ENCODE measurements at places on chromosomes 3 and 15. TPM values are rescaled to one million over a fixed set of nuclear protein-coding genes. Genes with fewer than 3 reads are reported as not detected.

GRCh38 chr3:114538211-114538610 lies 244.4 kb downstream of the TIGIT start:
- H3K4me3 ChIP-seq, result no peak overlapping the region
- no peak for DNase-seq
- H3K36me3 ChIP-seq, result peaks cover 10% of the 10 kb centered on the region

GRCh38 chr3:128269796-128270195 lies 116.5 kb downstream of the EEFSEC start:
- H3K36me3 ChIP-seq, result no peaks in the 10 kb centered on the region
- no peak for DNase-seq
- no peak overlapping the region for H3K4me3 ChIP-seq
- H3K27me3 ChIP-seq, result no peaks in the 10 kb centered on the region
- H3K27ac ChIP-seq, result no peak overlapping the region
- no peaks in the 10 kb centered on the region for H3K4me1 ChIP-seq

DNA sequence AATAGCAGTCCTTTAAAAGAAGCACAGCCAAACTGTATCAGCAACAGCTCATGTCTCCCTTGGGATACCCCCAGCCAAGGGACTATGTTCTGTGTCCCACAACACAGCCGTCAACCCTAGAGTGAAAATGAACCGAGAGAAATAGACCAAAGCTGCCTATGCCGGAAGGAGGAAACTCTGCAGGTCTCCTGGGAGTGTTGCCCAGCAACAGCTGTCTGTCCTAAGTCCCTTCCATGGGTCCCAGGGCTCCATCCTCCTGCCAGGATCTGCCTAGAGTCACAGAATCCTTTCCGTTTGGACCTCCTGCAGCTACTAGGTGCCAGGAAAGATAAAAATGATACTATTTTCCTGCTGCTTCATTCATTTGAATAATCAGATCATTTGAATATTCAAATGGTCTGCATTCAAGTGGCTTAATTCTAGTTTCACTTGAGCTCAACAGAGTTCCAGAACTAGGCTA lies 53.1 kb downstream of the TRANK1 start:
- H3K4me3 ChIP-seq, result no peak overlapping the region
- no peak for DNase-seq
- peaks cover 2% of the 10 kb centered on the region for H3K36me3 ChIP-seq
- no peaks in the 10 kb centered on the region for H3K27me3 ChIP-seq

GRCh38 chr3:40152482-40153133 lies 156.9 kb upstream of the EIF1B start:
- no peak overlapping the region for H3K27ac ChIP-seq
- no peaks in the 10 kb centered on the region for H3K27me3 ChIP-seq
- H3K36me3 ChIP-seq, result no peaks in the 10 kb centered on the region
- H3K4me3 ChIP-seq, result no peak overlapping the region

- no peak for DNase-seq
- H3K27ac ChIP-seq, result no peak overlapping the region
- no peaks in the 10 kb centered on the region for H3K36me3 ChIP-seq
Observed at GRCh38 chr3:114799816-114800215, 347.3 kb downstream of the ZBTB20 start.

- H3K36me3 ChIP-seq, result peaks cover 2% of the 10 kb centered on the region
- no peak overlapping the region for H3K4me3 ChIP-seq
- DNase-seq, result no peak
Observed at GRCh38 chr3:48597408-48597800, 2.3 kb upstream of the COL7A1 start.

- no peaks in the 10 kb centered on the region for H3K36me3 ChIP-seq
- no peak overlapping the region for H3K4me3 ChIP-seq
- no peaks in the 10 kb centered on the region for H3K27me3 ChIP-seq
- DNase-seq, result no peak
- no peak overlapping the region for H3K27ac ChIP-seq
Observed at GRCh38 chr3:57820479-57820878, 64.4 kb downstream of the SLMAP start.

- H3K36me3 ChIP-seq, result peaks cover 5% of the 10 kb centered on the region
- no peaks in the 10 kb centered on the region for H3K27me3 ChIP-seq
- no peak overlapping the region for H3K27ac ChIP-seq
- no peak for DNase-seq
Observed at GRCh38 chr3:17602126-17602525, 140.3 kb downstream of the TBC1D5 start.

DNA sequence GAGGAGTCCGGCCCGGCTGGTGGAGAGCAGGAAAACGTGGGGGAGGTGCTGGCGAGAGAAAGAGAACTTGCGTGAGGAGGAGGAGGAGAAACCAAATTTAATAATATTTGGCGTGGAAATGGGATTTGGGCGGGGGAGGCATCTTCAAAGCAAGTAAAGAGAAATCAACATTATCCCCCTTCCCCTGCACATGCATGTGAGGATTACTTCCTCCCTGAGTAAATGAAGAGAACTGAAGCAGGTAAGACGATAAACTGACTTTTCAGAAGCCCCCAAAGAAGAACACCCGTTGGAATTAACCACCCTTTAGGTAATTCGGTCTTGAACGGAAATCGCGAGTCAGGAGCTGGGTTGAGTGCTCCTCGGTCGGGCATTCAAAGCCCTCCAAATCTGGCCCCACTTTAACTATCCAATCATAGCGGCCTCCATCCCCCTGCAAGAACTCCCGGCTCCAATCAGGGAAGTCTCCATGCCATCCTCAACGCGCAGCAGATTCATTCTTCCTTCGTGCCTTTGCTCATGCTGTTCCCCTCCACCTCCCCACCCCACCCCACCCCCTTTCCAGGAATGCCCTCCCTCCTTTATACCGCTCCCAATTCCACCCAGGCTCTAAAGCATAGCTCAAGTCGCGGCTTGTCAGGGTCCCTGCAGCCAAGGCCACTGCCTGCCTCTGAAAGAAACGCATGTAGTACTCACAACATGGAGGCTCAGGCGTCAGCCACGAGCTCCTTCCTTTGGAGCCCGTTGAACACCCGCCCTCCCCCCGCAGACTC lies 545 bp upstream of the RFX7 start:
- peaks cover 47% of the 10 kb centered on the region for H3K4me1 ChIP-seq
- H3K36me3 ChIP-seq, result peaks cover 8% of the 10 kb centered on the region
- DNase-seq, result peak; percentile 19
- peak overlapping the region; percentile 89 for H3K4me3 ChIP-seq

DNA sequence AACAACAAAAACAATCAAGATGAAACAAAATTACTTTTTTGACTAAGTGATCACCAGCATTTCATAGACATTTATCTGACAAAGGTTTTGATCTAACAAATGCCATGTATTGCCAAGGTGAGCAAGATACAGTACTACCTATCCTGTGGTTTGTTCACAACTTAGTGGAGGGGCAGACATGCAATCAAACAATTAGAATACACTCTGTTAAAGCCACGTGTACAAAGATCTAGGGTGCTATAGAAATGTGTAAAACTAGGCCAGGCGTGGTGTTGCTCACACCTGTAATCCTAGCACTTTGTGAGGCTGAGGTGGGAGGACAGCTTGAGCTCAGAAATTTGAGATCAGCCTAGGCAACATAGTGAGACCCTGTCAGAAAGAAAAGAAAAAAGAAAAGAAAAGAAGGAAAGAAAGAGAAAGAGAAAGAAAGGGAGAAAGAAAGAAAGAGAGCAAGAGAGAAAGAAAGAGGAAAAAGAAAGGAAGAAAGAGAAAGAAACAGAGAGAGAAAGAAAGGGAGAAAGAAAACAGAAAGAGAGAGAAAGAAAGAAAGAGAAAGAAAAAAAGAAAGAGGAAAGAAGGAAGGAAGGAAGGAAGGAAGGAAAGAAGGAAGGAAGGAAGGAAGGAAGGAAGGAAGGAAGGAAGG lies 1.4 kb upstream of the TRIM69 start:
- no peak for DNase-seq
- peaks cover 8% of the 10 kb centered on the region for H3K36me3 ChIP-seq
- peaks cover 73% of the 10 kb centered on the region for H3K4me1 ChIP-seq
- peak overlapping the region; percentile 94 for H3K4me3 ChIP-seq
- peak overlapping the region; percentile 100 for H3K27ac ChIP-seq

DNA sequence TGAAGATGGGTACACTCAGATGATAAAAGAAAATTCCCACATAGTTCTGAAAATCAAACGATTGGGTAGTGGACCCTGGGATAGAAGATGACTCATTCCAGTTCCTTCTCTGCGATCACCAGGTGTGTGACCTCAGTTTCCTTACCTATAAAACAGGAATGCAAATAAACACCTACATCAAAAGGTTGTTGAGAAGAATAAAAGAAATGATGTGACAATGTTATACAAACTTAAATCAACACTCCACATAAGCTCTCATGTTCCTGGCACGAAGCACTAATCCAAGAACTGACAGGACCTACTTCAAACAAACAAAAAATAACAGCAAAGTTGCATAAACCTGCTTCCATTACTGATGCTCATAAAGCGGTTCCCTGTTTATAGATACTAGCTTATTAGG lies 69.2 kb downstream of the RORA start:
- H3K27ac ChIP-seq, result no peak overlapping the region
- no peaks in the 10 kb centered on the region for H3K36me3 ChIP-seq
- peaks cover 31% of the 10 kb centered on the region for H3K27me3 ChIP-seq
- no peak overlapping the region for H3K4me3 ChIP-seq
- no peak for DNase-seq

DNA sequence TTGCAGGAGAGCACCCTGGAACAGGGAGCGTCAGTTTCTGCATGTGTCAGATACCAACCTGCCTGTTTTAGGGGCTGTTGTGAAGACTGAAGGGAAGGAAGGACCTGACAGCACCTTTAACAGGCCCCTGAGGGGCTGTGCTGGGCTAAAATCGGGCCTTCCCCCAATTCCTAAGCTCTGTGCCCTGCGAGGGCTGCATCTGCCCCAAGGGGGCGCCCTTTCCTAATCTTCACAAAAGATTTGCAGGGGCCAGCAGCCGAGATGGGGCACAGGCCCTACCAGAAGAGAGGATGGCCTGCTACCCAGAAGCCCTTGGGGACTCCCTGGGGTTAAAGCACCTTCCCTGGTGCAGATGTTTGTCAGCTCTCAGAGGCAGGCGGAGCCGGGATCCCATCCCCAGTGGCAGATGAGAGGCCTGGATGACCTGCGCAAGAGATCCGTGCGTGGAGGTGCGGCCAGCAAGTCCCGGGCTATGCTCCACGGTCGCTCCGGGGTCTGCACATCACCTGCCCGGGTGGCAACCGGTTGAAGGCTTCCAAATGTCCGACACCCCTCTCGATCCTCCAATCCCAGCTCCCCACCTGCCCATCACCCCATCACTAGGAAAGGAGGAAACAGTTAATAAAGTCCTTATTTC lies 53.6 kb downstream of the RHCG start:
- DNase-seq, result peak; percentile 71
- H3K27ac ChIP-seq, result no peak overlapping the region
- peaks cover 21% of the 10 kb centered on the region for H3K27me3 ChIP-seq
- H3K4me1 ChIP-seq, result no peaks in the 10 kb centered on the region
- H3K36me3 ChIP-seq, result no peaks in the 10 kb centered on the region
- H3K4me3 ChIP-seq, result no peak overlapping the region

DNA sequence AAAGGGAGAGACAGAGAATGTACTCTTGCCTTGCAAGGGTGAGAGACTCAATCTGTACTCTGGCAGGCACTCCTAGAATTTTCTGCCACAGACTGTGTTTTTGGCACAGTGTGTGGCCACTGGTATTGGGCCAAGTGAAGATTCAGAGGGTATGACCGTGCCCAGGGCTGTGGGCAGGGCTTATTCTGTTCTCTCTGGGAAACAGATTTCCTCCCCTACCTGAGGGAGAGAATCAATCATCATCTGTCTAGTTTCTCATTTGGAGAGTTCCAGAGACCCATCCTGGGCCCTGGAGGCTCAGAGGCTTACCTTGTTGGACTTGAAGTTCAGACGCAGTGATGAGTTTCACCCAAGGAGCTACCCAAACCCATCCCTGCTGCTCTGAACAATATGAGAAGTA lies 28.2 kb downstream of the CSTA start:
- H3K4me1 ChIP-seq, result peaks cover 5% of the 10 kb centered on the region
- H3K36me3 ChIP-seq, result peaks cover 1% of the 10 kb centered on the region
- no peaks in the 10 kb centered on the region for H3K27me3 ChIP-seq
- H3K27ac ChIP-seq, result no peak overlapping the region
- DNase-seq, result no peak

- no peaks in the 10 kb centered on the region for H3K27me3 ChIP-seq
- H3K27ac ChIP-seq, result no peak overlapping the region
- no peaks in the 10 kb centered on the region for H3K36me3 ChIP-seq
- DNase-seq, result no peak
- no peak overlapping the region for H3K4me3 ChIP-seq
Observed at GRCh38 chr3:125606291-125606690, 11.0 kb upstream of the OSBPL11 start.

GRCh38 chr3:15269091-15269989 lies 63.0 kb downstream of the SH3BP5 start:
- peak; percentile 92 for DNase-seq
- H3K27ac ChIP-seq, result peak overlapping the region; percentile 85
- H3K27me3 ChIP-seq, result peaks cover 18% of the 10 kb centered on the region
- peak overlapping the region; percentile 76 for H3K4me3 ChIP-seq

GRCh38 chr15:70025413-70026296 lies 72.1 kb downstream of the TLE3 start:
- no peak overlapping the region for H3K27ac ChIP-seq
- H3K4me3 ChIP-seq, result no peak overlapping the region
- H3K27me3 ChIP-seq, result no peaks in the 10 kb centered on the region
- DNase-seq, result no peak
- peaks cover 17% of the 10 kb centered on the region for H3K4me1 ChIP-seq

DNA sequence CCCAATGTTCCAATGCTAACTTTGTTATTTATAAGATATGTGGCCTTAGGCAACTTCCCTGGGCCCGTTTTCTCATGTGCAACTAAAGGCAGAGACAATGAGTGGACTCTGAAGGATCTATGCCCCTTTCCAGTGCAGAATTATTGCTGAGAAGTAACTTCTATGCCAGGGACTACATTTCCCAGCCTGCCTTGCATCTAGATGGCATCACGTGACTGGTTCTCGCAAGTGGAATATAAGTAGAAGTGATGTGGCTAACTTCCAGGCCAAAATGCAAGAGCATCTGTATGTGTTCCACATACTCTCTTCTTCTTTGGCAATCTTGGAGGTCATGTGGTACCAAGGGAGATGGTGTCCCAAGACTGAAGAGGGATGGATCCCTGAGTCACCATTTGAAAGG lies 674.4 kb downstream of the NTRK3 start:
- H3K4me1 ChIP-seq, result no peaks in the 10 kb centered on the region
- no peaks in the 10 kb centered on the region for H3K36me3 ChIP-seq
- no peaks in the 10 kb centered on the region for H3K27me3 ChIP-seq
- no peak overlapping the region for H3K4me3 ChIP-seq
- no peak overlapping the region for H3K27ac ChIP-seq

- no peak overlapping the region for H3K27ac ChIP-seq
- no peak overlapping the region for H3K4me3 ChIP-seq
- DNase-seq, result no peak
- no peaks in the 10 kb centered on the region for H3K27me3 ChIP-seq
- no peaks in the 10 kb centered on the region for H3K36me3 ChIP-seq
Observed at GRCh38 chr3:23244324-23245041, 41.4 kb downstream of the UBE2E2 start.

ZBED2 gene
- 597 TPM for total RNA-seq

UPK1B gene
- not detected for total RNA-seq

AP3B2 gene
- 7.5 TPM for total RNA-seq

A4GNT gene
- not detected for total RNA-seq

LRCH3 gene
- total RNA-seq, result 67.2 TPM

FHIT gene
- 54.9 TPM for total RNA-seq

All from activated T-cell treated with anti-CD3 and anti-CD28 coated beads, Interleukin-2, amount 50 U/mL, for 72 hours (primary cell).